ENCODE measurements at places on chromosomes 11 and 22.

GRCh38 chr11:128323381-128323780 is 264.0 kb downstream of the ETS1 start:
- DNase-seq = no peak

- no peak for DNase-seq
Observed at GRCh38 chr11:15801126-15801525, 555.2 kb downstream of the SOX6 start.

DNA sequence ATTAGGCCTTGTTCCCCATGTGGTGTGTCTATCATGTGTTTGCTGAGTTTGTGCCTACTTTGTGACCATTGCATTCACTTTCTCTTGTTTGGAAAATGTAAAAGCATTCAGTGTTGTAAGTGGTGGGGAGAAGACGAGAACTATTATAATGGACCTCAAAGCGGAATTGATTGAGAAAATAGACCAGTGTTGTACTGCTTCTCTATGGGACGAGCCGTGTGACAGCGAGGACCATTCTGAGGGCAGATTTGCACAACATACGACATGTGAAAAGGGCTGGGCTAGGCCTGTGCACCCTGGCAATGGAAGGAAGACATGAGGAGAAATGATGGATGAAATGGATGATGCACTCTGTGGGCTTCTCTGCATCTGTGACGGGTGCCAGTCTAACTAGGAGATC is 233.5 kb downstream of the DSCAML1 start:
- no peak for DNase-seq

- no peak for DNase-seq
Observed at GRCh38 chr11:26234451-26234850, 97.5 kb upstream of the ANO3 start.
